WERI-Rb-1 (cell line): ENCODE measurements at places on chromosomes 16 and 17.

DNA sequence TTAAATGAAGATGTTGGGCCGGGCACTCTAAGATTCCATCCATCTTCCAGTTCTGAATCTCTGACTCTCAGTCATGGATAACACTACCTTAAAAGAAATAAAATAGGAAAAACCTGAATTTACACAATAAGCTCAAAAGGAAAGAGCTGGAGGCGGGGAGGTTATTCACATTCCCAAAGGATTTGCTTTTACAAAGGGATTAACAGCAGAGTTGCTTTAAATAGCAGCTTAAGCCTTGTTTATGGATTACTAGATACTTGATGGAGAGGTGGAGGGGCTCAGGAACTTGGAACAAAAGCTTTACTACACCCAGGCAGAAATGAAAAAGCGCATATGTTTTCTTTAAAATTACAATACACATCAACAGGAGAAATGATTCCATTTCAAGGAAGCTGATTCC is 84.5 kb downstream of the XYLT1 start:
- peak; percentile 28 for DNase-seq

DNA sequence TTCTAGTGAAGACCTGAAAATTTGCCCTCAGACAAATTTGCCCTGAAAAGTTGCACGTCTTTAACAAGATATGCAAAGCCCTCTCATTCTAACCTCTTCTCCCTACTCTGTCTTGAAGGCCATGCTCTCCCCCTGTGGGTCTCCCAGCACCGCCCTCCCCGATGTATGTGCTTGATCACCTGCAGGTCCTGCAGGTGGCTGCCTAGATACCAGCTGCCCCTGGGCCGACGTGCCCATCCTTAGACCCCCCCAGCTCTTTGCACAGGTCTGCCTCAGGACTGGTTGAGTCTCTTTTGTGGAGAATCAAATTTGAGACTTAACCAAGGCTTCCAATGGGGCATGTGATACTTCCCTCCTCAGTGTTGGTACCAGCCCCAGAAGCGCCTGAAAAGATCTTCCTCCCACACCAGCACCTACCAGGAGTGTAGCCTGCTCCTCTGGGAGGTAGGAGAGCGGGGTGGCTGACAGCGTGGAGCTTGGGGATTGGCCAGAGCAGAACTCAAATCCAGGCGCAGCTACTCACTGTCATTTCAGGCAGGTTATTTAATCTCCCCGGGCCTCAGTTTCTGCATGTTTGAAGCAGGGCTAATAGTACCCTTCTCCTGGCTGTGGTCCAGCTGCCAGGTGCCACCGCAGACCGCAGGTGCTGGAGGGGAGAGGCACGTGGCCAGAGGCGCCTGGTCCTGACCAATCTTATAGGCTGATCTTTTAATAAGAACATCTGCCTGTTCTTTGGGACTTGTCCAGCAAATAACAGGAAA is 4.5 kb upstream of the MRPL38 start:
- DNase-seq = no peak

DNA sequence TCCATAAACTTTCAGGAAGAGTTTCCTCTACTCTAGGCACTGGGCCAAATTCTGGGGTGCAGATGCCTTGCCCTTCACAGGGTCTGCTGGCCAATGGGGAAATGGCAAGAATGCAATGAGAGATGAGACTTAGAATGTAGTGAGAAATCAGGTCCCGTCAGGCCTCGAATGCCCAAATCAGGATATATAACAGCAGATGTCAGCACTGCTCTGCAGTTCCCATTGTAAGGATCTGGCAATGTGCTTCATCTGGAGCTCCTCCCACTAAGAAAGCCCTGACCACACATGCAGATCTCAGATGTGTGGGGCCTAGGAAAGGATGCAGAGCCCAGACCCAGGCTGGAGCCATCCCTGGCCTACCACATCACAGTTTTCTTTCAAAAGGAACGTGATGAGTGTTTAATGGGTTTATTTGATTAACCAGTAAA is 13.9 kb upstream of the LPCAT2 start:
- peak; percentile 54 for DNase-seq

DNA sequence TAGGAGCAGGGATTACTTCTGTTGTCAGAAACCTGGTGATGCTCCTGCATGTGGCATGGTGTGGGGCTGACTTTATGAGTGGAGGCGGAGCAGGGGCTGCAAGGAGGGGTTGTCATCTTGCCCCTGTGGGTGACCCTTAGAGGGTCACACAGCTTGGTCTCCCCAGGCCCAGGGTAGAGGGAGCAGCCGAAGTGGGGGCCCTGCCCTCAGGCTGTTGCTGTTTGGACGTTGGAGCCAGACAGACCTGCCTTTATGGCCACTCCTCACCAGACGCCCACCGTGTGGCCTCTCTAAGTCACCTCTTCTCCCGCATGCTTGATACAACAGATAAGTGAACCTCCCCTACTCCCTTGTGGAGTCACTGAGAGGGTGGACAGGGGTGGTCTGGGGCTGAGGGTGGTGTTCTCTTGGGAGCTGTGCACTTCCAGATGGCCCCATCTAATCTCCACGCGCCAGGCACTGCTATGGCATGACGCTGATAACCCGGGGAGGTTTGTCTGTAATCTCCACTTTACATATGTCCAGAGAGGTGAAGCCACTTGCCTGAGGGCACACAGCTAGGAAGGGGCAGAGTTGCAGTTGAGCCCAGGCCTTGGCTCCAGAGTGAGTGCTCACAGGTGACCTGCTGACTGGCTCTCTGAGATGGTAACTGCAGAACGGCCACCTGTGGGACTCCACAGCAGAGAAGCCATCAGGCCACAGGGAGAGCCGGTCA is 10.0 kb downstream of the MAP2K3 start:
- DNase-seq = no peak

DNA sequence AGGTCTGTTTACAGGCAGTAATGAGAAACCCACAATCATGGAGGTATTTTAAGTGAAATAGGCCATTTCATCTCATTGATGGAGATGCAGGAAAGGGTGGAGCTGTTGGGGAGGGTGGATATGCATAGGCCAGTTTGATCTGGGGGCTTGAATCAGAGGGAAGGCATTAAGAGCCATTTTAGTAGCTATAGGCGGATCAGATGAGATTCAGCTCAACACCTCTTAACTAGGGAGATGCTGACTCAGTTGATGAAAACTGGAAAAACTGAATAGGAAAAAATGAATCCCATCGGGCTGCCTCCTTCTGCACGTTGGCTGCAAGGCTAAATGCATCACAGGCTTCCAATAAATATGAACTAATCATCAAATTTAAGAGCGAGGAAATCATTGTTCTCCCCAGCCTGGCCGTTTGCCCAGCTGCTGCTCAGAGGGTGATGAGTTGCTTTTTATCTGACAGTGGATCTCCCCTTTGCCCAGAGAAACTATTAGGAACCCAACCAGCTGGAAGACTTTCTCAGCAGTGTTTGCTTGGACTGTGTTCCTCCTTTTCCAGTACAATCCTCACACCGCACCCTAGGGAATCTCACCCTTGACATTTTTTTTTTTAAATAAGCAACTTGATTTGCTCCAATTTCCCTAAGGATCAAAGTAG is 149.6 kb downstream of the SOX9 start:
- DNase-seq = no peak

- DNase-seq = no peak
Observed at GRCh38 chr17:81196505-81197408, 26.0 kb downstream of the CEP131 start.

- peak; percentile 70 for DNase-seq
Observed at GRCh38 chr16:13756411-13757140, 163.4 kb upstream of the ERCC4 start.

- no peak for DNase-seq
Observed at GRCh38 chr17:80520810-80521455, 23.7 kb upstream of the RPTOR start.

GRCh38 chr16:70730031-70730430 is 44.2 kb upstream of the MTSS2 start:
- peak; percentile 98 for DNase-seq

DNA sequence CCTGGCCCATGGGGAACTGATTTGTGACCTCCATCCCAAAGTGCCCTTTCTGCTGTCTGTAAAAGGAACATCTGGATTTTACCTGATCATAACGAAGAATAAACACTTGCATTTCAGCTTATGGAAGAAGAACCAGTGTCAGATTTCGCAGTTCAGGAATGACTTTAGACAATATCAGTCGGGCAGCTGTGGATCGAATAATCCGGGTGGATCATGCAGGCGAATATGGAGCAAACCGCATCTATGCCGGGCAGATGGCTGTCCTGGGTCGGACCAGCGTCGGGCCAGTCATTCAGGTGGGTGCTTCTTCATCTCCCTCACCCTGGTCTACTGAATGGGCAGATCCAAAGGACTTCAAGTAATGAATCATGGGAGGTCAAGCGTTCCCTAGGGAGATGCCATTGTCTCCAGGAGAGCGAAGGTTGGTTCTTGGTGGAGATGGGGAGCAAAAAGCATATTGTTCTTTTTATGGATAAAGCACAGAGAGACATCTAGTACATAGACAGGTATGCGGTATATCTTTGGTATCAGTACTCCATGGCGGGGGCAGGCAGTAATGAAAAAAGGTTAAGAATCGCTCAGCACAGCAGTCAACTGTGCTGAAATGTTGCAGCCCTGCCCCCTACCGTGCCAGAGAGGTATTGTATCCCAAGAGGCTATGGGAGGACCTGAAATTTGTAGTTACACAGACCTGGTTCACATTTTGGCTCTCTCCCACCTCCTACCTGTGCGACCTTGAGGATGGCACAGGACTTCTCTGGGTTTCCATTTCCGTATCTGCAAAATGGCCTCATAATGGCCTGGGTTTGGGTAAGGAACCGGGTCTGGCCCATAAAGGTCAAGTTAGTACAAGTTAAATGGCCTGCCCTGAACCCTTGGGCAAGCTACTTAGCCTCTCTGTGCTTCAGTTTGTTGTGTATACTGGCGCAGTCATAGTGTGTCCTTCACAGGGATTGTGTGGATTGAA is 4.7 kb downstream of the COQ7 start:
- peak; percentile 77 for DNase-seq
